ENCODE measurements at places on chromosomes 12 and 14. TPM values are rescaled to one million over a fixed set of nuclear protein-coding genes. Genes with fewer than 3 reads are reported as not detected.

Gene TSPAN11
- 2.5 TPM for total RNA-seq

Gene SLC8A3
- total RNA-seq = 0.49 TPM

Gene CD69
- total RNA-seq = 28.5 TPM

Gene OLR1
- total RNA-seq = not detected
